ENCODE measurements at places on chromosomes 3 and 15. TPM values are rescaled to one million over a fixed set of nuclear protein-coding genes. Genes with fewer than 3 reads are reported as not detected.

DNA sequence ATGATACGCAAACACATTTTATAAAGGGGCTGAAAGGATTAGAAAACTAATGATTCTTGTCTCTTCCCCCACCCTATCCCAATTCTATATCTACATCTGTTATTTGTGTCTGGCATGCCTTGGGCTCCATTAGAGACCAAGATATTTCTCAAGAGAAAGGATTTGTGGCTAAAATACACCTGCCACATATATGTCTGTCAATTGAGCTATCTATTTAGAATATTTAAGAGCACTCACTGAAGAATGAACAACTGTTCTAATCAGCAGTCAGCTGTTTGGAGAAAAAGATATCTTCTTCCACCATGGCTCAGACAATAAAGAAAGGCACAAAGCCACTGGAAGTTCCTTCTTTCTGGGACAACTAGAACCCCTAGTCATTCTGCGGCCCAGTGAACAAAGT is 61.7 kb upstream of the LRRN1 start:
- no peak for DNase-seq

DNA sequence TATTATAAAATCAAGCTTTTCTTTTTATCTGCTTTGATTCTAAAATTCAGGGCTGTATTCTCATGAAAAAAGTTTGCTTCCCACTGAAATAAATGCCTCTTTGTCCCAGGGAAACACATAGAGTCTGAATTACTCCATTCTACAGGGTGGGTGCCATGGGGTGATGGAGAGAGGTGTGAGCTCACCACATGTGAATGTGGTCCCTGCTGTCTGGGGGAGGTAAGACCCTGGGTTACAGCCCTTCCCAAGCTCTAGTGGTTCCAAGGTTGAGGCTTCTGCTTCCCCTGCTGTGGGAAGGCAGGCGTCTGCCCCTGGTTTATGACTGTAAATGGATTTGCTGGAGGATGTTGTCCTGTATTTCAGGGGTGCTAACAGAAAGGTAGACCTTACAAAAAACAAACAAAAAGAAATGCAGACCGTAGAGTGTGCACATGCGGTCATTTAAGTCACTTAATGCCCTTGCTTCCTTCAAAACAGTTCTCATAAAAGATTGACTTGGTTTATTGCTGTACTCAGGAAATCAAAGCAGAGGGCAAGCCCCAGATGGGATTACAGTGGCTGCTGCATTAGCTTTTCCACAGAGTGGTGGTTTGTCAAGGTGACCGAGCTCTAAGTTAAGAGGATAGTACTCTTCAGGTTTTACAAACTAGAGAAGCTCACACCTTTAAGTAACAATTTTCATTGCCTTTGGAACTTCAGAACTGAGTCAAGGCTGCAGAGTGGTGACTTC is 49.2 kb downstream of the CTDSPL start:
- DNase-seq: no peak

Gene TRIM42
- polyA plus RNA-seq: not detected

Gene SH2D7
- not detected for polyA plus RNA-seq

DNA sequence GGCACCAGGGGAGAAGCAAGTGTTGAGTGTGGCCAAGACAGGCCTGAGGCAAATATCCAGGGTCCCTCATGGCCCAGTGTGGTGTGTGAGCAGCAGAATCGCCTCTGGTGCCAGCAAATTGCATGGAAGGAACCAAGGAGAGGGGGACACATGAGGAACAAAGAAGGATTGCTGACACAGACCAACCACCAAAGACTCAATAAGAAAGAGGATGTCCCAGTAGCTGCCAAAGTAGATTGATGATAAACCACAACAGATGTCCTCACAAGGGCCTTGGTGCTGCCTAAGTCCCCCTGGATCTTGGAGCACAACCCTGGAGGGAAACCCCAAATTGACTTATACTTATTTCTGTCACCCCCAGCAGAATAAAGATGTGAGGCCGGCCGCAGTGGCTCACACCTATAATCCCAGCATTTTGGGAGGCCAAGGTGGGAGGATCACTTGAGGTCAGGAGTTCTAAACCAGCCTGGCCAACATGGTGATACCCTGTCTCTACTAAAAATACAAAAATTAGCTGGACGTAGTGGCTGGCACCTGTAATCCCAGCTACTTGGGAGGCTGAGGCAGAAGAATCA is 10.6 kb downstream of the SRGAP3 start:
- DNase-seq: no peak

DNA sequence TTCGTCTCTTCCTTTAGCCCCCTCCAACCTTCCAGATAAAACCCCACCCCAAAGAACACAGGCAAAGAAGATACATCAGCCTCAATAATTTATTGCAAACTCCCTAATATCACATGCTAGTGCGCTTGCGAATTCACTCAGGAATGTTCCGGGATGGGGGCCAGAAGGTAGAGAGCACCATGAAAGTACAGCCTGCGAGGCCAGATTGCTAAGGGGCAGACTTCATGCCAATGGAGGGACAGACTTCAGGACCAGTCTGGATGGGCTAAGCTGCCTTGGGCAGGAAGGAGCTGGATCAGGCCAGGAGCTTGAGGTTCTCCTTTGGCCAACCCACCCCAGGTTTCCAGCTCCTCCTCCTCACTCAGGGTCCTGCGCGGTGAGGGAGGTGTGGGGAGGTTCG is 13.4 kb downstream of the CIDEC start:
- DNase-seq: no peak

DNA sequence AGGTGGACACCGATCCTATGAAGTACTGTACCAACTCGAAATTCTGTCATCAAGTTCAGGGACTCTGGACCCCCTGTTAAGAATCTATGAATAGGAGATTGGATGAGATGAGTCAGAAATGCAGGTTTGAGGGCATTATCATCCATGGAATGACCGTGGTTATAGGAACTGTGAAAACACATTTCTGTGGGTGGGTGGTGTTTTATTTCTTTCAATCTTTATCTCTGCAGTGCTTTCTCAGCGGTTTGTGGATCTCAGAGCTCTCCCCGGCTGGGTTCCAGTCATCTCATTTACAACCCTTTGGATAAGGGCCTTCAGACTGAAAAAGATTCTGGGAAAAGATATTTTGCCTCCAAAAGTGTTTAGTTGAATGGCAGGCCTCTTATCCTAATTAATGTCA is 5.4 kb upstream of the ABHD17C start:
- DNase-seq: no peak

- DNase-seq: no peak
These were observed 176.4 kb upstream of the MDFIC2 start for GRCh38 chr3:70488816-70489215.

- DNase-seq: peak; percentile 25
These were observed 407.1 kb downstream of the LSAMP start for GRCh38 chr3:116037954-116038911.

Gene HYAL1
- polyA plus RNA-seq: not detected

DNA sequence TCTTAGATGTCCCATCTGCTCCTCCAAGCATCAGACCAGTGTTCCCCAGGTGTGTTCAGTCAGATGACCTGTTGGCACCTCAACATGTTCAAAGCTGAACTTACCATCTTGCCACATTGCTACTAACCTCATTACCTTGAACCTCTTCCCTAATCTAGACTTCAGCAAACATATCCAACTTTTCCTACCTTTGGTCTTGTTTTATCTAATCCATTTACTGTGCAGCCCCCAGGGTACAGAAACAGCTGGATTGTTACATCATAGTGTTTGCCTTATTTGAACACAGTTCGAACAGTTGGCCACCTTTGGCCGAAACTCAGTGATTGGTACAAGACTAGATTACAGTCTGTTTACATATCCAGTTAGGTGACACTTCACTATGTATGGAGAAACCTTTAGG is 36.1 kb upstream of the MCF2L2 start:
- DNase-seq: no peak

DNA sequence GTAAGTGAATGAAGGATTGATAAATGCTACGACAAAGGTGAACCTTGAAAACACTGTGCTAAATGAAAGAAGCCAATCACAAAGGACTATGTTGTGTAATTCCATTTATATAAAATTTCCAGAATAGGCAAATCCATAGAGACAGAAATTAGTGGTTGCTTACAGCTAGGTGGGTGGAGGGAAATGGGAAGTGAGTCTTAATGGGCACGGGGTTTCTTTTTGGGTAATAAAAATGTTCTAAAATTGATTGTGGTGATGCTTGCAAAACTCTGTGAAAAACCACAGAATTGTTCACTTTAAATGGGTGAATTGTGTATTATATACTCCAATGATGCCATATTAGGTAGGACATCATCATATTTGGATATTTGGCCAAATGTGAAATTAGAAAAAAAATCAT is 20.9 kb upstream of the TEX9 start:
- DNase-seq: no peak

DNA sequence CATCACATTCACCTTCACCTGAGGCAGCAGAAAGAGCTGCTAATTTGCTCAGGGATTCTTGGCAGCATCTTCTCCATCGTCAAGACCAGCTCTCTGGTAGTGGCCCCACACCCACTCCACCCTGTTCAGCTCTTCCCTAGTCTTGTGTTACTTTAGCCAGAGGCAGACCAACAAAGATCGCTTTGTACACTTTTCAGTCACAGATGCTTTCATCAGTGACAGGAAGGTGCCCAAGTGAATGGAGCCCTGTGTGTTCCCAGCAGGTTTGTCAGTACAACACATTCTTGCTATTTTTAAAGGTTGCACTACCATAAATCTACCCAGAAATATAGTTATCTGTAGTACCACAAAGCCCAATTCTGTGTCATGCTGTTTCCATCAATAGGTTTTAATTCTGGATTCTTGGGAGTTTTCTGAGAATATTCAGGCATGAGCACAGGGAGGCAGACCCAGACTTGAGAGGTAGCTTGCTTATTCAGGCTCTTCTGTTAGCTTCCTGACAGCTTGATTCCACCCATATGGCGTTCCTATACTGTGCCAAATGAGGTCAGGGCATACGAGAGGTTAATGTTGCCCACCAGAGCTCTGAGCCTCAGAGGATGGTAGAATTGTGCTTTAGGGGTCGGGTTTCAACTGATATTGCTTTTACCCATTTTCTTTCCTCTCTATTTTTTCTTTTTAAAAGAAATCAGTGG is 109.8 kb upstream of the MANF start:
- DNase-seq: no peak
